ENCODE measurements at places on chromosomes 4 and X. TPM values are rescaled to one million over a fixed set of nuclear protein-coding genes. Genes with fewer than 3 reads are reported as not detected.
A peak's percentile ranks its signal among the peaks of the same experiment; 100 is the strongest.

DNA sequence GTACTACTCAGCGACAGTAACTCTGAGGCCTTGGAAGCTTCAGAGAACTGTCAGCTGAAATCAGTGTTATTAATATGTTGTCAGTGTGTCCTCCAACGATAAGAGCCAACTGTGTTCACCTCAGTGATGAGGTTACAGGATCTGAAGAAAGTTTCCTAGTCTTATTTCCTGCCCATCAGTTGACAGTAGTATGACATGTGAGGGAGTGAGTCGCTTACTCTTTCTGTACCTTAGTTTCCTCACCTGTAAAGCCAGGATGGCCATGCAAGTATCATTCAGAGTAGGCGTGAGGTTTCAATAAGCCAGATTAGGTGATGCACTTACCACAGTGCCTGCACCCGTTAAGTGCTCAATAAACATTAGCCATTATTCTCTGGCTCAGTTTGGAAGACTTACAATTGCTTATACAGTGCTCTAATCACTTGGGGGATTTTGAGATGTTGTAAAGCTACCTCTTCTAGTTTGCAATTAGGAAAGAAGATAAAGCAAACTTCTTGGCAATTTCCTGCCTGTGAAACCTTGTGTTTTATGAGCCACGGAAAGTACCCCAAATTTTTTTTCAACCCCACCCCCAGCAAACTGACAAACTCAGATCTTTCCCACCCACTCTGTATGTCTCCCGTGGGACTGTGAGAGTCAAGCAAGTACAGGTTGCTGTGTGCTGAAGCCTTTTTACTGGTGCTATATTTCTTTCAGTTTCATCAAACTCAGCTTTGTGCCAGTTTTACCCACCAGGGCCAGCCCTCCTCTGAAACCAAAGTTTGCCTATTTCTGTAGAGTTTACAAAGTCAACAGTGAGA, 62.2 kb downstream of the ANXA3 start:
- no peak for DNase-seq

TIGD4 gene
- total RNA-seq, result 0.04 TPM

DNA sequence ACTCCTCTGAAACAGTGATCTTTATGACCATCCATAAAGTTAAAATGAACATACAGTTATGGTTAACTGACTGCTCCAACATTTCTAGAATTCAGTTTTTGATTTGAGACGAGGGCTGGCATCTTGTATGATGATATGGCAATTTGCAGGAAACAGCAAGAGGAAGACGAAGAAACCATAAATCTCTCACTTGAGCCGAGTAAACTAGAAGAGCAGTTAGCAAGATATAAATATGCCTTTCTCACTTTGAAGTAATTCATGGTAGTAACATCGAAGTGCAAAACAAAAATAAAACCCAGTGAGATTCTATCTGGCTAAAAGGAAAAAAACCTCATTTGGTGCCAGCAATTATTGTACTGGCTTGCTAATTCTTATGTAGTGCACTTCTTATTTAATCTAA, 139.0 kb upstream of the SPRY1 start:
- DNase-seq, result no peak

PROM1 gene
- 0.07 TPM for total RNA-seq

- no peak for DNase-seq
Observed at GRCh38 chr4:717601-718320, 12.1 kb downstream of the PCGF3 start.

- no peak for DNase-seq
Observed at GRCh38 chrX:119775517-119776238, 15.8 kb downstream of the RPL39 start.

DNA sequence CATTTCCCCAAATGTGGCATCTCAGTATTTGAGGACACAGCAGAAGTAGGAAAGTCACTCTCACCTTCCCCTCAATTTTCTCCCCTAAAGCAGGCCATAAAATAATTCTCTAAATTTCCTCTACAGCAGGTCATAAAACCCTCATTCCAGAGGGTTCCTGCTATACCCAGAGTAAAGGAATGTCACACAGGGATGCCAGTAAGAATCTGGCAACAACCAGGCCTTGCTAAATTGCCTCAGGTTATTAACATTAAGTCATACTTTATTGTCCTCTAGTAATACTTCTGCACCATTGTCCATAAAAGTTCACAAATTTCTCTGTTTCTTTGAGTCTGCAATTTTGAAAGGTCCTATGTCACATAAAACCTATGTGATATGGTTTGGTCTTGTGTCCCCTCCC, 685.7 kb upstream of the SLIT2 start:
- DNase-seq, result no peak

DNA sequence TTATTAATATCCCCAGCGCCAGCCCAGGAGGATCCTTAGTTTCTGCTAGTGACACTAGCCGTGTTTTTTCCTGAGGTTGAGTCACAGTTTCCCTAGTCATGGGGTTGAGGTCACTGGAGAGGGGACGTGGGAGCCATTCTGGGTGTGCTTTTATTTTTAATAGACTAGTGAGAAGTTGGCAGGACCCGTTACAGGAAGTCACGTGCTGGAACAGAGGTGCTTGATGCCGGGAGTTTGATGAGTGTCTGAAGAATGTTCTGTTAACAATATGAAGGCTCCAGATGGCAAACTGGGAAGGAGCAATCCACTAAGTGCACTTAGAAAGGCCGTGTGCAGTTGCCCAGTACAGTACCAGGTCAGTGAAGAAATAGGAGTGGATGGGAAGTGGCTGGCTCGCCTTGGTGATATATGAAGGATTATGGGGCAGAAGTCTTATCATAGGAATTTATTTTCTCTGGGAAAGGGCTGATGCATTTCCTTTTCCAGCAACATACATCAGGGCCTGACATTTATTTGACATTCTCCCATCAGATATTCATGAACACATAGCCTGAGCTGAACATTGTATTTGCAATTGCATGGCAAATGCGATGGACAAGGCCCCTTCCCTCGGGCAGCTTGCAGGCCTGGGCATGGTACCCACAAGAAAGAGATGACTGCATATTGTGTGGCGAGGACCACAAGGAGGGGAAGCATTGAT, 291.8 kb downstream of the FBXW7 start:
- peak; percentile 82 for DNase-seq

GRCh38 chr4:33715841-33716395, 2528.4 kb downstream of the ARAP2 start:
- DNase-seq, result no peak
